Glomerular endothelial cell (primary cell): ENCODE measurements at places on chromosomes 12 and 14. TPM values are rescaled to one million over a fixed set of nuclear protein-coding genes. Genes with fewer than 3 reads are reported as not detected.

Gene PGAM5
- total RNA-seq, result 42.4 and 45.0 TPM in 2 replicates

Gene IL22
- total RNA-seq, result not detected in 2 replicates

Gene WDR20
- total RNA-seq, result 16.6 and 16.7 TPM in 2 replicates

Gene ESRRB
- not detected in 2 replicates for total RNA-seq

GRCh38 chr12:66288121-66288520 lies 14.2 kb upstream of the HELB start:
- DNase-seq, result no peak
